ENCODE measurements at places on chromosomes 11 and 22.
A peak's percentile ranks its signal among the peaks of the same experiment; 100 is the strongest.

DNA sequence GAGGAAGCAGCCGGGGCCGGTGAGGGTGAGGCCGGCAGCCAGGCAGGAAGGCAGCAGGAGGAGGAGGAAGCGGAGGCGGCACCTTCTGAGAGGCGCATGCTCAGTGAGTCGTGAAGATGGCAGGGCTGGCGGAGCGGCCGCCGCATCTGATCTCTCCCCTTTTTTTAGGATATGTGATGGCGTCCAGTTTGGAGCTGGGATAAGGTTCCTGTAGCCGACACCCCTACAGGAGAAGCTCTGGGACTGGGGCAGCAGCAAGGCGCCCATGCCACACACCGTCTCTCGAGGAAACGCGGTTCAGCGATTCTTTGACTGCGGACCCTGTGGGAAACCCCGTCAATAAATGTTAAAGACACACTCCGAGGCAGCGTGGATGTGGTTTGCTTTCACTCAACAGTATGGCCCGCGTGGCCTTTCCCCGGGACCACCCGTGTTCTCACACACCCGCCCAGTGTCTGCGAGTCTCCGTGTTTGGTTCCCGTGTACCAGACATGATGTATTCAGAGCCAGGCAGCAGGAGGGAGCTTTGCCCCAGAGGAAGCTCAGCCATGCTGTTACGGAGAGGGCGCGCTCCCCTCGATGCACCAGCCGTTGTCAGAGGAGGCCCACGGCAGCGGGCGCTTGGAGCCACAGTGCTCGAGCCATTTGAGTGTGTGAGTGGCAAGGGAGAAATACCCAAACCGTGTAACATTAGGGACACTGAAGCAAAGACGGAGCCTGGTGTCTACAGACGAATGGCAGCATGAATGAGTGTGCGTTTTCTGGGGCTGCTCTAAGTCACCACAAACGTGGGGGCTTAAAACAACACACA, 27.7 kb upstream of the PARVB start:
- DNase-seq: no peak

GRCh38 chr22:29150701-29151100, 55.0 kb upstream of the EMID1 start:
- DNase-seq: no peak

- DNase-seq: no peak
These were observed 79.4 kb upstream of the ISX start for GRCh38 chr22:34986523-34986922.

GRCh38 chr11:9142732-9143131, 51.3 kb upstream of the SCUBE2 start:
- peak; percentile 31 for DNase-seq

- no peak for DNase-seq
These were observed 1.6 kb downstream of the APOL2 start for GRCh38 chr22:36237462-36238372.

DNA sequence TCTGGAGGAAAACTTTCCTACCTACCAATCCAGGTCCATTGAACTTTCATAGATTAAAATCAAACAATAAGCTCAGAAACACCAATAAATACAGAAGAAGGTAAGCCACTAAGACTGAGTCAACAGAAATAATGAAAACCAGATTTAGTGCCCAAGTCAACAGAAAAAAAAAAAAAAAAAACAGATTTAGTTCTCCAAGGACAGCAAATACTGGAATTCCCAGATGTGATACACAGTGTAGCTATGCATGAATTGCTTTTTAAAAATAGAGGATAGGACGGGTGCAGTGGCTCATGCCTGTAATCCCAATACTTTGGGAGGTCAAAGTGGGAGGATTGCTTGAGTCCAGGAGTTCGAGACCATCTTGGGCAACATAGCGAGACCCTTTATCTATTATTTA, 15.7 kb downstream of the DMC1 start:
- no peak for DNase-seq

DNA sequence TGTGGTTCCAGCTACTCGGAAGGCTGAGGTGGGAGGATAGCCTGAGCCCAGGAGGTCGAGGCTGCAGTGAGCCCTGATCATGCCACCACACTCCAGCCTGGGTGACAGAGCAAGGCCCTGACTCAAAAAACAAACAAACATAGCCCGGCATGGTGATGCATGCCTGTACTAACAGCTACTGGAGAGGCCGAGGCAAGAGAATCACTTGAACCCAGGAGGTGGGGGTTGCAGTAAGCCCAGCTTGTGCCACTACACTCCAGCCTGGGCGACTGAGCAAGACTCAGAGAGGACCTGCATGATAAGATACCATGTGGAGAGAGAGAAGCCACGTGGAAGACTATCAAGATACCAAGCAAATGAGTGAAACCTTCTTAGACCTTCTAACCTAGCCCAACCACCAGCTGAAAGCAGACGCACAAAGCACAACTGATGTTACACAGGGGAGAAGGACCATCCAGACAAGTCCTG, 36.1 kb downstream of the AMBRA1 start:
- no peak for DNase-seq

DNA sequence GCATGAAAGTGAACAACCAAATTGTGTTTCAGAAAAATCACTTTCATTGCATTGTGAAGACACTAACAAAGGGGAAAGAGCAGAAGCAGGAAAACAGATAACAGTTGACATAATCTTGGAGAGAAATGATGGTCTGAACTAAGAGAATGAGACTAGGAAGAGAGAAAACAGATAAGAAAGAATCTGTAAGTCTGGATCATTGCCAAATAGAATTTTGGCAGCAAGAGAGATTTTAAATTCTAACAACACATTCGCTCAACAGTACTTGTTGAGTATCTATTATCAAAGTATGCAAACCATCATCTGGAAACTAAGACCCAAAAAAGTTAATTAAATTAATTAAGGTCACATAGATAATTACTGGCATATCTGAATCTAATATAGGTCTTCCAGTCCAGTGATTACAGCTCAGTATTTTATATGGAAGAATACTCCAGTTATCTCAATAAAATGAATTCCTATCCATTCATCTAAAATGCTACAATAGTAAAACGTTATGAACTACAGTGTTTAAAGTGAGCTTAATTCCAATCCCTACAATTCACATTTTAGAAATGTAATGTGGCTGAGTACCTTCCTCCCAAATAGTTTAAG, 166.7 kb upstream of the FAT3 start:
- no peak for DNase-seq

DNA sequence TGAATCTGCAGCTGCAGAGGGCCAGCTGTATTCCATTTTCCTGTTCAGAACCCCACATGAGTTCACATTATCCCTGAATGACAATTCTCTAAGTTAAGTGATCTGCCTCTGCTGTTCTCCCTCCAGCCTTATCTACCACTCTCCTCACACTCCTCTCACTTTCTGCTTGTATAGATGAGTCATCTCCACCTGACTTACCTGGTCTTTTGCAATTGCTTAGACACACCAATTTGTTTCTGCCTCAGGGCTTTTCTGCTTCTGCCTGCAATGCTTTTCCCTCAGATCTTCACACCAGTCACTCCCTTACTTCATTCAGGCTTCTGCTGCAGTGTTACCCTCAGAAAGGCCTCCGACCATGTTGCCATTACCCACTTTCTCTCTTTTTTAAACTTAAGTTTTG, 118.1 kb downstream of the ATM start:
- DNase-seq: no peak

DNA sequence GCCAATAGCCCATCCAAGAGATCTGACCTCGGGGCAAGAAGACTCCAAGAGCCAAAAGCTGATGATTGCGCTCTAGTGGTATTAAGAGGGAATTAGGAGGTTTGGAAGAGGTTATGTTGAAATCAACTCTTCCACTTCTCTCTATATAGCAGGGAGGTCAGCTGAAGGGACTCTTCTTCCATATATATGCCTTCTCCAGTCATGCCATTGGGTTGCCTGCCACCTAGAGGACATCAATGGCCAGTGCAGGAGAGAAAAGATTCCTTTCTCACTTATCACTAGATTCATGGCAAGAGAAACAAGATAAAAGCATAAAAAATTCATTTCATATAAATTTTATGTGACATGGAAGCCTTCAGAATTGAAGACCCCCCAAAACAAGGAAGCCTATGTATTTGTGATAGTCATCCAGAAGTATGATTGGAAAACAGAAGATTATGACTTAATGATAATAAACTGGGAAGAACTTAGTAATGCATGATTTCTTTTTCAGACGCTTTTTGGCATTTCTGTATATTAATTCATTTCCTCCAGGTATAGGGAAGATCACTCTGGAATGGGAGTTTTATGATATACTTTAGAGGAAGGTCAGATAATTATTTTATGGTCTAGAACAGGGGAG, 435.1 kb upstream of the DDI1 start:
- DNase-seq: peak; percentile 18

DNA sequence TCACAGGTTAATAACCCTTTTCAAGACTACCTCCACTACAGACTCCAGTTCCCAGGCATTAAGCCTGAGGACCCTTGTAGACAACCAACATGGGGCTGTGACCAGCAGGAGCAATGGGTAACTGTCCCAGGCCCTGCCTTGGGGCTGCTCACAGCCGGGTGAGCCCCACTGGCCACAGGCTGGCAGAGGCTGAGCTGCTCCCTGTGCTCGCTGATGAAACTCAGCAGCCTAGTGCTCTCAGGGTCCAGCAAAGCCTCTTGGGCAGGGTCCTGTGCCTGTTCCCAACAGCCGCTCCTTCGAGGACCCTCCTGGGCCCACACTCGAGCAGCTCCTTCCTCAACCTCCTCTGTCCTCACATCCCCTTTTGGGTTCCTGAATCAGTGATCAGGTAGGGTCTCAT, 99.8 kb downstream of the VPREB1 start:
- DNase-seq: no peak

GRCh38 chr11:132349811-132350733, 979.7 kb downstream of the NTM start:
- no peak for DNase-seq

DNA sequence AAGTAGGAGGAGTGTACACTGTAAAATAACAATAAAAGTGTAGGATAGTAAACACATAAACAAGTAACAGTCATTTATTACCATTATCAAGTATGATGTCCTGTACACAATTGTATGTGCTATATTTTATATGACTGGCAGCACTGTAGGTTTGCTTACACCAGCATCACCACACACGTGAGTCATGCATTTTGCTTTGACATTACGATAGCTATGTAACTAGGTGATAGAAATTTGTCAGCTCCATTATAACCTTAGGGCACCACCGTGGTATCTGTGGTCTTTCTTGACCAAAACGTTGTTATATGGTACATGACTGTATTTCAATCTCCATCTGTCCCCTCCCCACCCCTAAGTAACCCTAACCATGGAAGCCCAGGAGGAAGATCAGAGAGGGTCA, 1.1 kb downstream of the DNAL4 start:
- no peak for DNase-seq

GRCh38 chr11:12754582-12755234, 80.5 kb downstream of the TEAD1 start:
- no peak for DNase-seq

DNA sequence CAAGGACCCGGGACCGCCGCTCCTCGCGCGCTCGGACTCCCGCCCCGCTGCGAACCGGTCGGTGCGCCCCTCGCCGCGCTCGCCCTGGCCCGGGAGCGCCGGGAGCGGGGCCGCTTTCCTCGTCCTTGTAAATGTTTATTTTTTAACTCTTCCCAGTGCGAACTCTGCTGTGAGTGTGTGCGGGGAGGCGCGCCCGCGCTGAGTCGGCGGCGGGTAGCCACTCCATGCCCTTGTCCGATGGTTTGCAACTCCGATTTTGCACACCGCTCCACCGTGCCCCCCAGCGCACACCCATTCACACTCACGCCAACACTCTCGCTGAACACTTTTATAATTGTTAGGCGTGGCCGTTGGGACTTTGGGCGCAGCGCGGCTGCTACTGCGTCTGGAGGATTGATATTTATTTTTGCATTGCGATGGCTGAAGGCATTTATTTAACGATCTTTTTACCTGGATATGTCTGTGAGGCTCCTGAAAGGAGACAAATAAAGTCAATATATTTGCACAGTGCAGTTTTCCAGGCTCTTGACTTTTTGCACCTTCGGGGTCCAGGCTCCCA, 1.0 kb downstream of the C11orf96 start:
- DNase-seq: no peak

- no peak for DNase-seq
These were observed 93.8 kb upstream of the SESN3 start for GRCh38 chr11:95324826-95325225.

DNA sequence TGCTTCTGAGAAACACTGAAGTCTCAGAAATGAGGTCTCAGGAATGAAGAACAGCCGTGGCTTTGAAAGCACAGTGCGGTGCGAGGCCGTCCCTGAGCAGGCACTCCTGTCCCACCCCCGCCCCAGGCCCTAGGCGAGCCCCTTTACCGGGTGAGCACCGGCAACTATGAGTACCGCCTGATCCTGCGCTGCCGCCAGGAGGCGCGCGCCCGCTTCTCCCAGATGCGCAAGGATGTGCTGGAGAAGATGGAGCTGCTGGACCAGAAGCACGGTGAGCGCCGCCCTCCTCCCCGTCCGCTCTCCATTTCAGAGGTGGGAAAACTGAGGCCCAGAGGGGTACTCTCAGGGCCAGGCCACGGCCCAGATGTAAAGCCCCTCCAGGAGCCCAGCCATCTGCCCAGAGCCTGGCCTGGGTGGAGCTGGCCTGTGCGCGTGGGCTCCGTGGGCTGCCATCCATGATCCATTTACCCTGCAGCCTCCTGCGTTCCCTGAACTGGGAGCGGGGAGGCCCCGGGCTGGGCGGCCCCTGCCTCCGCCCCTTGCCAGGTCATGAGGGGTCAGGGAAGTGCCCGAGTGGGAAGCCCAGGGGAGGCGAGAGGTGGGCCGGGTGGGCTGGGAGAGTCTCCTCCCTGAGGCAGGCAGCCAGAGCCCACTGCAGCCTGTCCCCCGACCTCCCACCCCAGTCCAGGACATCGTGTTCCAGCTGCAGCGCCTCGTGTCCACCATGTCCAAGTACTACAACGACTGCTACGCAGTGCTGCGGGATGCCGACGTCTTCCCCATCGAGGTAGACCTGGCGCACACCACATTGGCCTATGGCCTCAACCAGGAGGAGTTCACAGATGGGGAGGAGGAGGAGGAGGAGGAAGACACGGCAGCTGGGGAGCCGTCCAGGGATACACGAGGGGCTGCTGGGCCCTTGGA, 9.5 kb downstream of the SLC16A8 start:
- no peak for DNase-seq

GRCh38 chr22:40606306-40606705, 30.2 kb downstream of the MRTFA start:
- DNase-seq: no peak

GRCh38 chr11:104410336-104410735, 246.4 kb upstream of the PDGFD start:
- no peak for DNase-seq

Measured in NCI-H1092 (cell line).